ENCODE measurements at places on chromosomes 7 and 10. TPM values are rescaled to one million over a fixed set of nuclear protein-coding genes. Genes with fewer than 3 reads are reported as not detected.

KCND2 gene
- 16.1 TPM for total RNA-seq

FAM149B1 gene
- total RNA-seq: 28.5 TPM

SLC26A3 gene
- not detected for total RNA-seq

ELAPOR2 gene
- 1.7 TPM for total RNA-seq

Data from fibroblast of villous mesenchyme (primary cell).